ENCODE measurements at places on chromosomes 7 and 10.

DNA sequence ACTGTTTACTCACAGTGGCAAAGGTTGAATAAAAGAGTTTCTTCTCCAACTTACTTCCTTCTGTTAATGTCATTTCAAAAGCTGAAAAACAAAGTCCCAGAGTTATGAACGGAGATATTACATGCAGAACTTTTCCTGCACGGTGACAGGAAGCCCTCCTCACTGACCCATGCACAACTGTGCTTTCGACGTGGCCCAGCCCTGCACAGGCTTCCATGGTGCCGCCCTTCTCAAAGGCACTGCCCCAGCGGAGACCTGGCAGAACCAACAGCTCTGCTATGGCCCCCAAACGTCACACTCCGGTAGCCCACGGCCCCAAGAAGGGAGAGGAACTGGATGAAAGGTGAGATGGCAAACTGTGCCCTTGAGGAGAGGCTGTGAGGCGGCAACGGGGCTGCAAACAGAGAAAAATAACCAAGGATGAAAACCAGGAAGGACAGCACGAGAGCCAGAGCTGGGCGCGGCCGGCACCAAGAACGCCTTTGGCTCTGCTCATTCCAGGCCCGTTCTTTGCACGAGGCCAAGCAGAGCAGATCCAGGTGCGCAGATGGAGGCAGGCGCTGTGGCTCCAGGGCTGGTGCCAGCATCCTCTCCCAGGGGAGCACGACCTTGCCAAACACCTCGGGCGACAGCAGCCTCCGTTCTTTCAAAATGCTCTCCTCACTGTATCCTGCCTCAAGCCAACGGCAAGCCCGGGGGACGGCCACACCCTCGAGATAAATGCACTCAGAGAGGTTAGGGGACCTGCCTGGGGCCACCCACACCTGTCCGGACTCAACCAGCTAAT lies 7.0 kb upstream of the FUOM start:
- no peak for DNase-seq

DNA sequence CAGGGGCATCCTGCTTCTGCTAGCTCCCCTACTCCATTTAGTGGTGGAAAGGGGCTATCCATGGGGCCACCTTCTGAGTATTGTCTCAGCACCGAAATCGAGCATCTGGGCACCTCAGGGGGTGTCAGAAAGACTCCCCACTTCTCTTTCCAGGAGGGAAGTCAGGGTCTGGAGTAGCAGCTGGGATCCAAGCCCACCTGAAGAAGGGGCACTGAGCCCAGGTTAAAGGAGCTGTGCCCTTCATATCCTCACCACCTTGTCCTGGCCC lies 2.6 kb downstream of the FLNC start:
- DNase-seq, result no peak

DNA sequence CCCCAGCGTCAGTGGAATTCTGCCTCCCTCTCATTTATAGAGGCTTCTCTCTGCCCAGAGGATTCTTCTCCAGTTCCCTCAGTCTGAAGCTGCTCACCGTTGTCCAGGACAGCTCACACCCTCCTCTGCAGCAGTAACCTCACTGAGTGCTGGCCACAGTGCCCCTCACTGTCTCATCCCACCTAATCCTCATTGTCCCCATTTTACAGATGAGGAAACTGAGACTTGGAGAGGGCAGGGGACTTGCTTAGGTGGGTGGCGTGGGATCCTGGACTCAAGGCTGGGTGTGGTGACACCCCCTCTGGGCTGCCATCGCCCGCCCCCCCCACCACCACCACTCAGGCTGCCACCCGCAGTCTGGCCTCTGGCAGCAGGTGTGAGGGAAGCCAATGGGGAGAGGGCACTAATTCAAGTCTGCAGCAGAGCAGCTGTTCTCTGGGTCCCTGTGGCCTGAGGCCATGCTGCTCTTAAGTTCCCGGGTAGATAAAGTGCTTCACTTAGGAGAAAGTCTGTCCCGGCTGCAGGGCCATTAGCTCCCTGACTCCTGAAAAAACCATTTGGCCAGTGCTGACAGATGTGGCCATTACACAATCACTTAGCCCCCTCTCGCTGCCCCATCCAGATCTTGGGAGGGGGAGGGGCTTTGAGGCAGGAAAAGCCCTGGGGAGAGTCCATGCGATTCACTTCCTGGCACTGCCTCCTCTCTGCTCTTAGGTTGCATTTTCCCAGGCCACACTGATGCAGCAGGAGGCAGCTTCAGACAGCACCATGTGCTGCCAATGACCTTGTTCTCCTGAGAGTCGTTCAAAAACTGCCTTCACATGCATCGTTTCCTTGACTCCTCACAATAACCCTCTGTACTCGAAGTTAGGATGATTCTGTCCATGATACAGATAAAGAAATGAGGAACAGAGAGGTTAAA lies 36.3 kb downstream of the DRGX start:
- no peak for DNase-seq

DNA sequence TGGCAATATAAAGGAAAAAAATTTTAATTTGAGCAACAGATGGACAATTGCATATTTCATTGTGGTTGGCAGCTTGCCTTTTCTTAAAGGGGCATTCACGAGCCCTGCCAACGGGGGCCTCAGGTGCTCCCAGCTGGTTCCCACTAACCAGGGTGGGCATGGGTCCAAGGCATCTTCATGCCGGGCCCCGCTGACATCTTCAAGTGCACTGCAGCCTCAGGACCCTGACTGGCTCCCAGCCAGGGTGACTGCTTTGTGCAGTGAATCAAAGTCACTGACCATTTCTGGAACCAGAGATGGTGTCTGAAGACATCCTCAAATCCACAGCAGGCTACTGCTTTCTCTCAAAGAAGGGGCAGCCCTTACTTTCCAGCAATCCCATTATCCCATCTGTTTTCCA lies 275.2 kb upstream of the MGMT start:
- no peak for DNase-seq

GRCh38 chr10:11823122-11823988 lies at the start of gene PROSER2:
TSS of gene PROSER2 (plus strand) at chr10:11823356. CDS start at chr10:11852078, 28,722 bp downstream.
- DNase-seq, result peak; percentile 22

DNA sequence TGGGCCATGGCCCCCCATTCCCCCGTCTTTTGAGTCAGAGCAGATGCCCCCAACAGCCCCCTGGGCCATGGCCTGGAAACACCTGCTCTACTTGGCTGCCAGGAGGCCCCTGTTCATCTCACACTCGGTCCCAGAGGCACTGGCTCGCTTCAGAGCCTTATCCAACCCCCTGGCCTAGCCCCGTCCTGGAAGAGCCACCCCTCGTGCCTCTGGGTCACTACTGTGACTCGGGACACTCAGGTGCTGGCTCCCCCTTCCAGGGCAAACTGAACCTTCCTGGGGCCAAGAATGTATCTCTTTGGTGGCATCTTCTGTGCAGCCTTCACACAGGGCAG lies 7.0 kb downstream of the POLR2J start:
- DNase-seq, result no peak

- DNase-seq, result no peak
These were observed 845.7 kb upstream of the POT1 start for GRCh38 chr7:125775317-125775716.

GRCh38 chr7:126659124-126659523 lies 593.6 kb downstream of the GRM8 start:
- no peak for DNase-seq

GRCh38 chr7:143518521-143518920 lies 40.8 kb downstream of the TAS2R41 start:
- DNase-seq, result no peak

DNA sequence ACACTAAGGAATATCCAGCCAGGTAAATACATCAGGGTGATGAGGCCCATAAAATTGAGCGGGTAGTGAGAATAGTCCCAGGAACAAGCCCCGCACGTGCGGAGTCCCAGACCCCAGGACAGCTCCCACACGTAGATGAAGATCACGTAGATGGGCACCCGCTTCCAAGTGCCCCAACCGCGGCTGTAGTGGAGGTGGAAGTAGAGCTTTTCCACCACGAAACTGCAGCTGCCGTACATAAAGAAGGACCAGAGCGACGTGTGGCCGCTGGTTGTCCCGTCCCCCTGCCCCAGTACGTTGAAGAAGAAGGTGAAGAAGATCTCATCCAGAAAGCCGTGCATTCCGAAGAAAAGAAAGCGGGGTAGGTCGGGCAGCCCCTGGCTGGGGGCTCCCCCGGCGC lies 948 bp downstream of the TMEM229A start:
- DNase-seq, result no peak

DNA sequence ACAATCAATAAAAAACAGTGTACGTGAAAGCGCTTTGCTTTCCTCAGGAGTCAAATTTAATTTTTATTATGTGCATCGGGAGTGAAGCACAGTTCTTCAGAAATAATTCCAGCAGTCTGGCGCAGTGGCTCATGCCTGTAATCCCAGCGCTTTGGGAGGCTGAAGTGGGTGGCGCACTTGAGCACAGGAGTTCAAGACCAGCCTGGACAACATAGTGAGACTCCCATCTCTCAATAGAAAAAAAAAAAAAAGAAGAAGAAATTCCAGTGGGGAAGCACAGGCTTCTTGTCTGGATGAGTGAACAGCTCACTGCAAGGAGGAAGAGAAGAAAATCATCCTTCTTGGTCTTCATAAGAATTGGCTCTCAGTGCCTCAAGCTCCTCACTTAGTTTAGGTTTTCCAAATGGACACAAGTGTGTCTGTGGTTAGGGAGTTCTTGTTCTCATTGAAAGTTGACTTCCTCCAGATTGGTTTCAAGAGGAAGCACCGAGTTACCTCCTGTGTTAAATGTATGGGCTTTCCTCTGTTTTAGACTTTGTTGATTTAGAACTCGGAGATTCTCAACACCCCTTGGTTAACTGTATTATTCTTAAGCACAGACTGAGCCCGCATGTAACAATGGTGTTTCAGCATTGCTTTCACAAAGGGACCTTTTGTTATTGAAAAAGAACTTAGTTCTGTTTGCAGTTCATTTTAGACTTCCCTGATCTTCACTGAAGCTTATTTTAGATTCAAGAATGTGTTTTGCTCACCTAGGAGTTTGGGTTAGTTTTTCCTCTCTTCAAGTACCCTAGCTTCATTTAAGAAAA lies 28.0 kb downstream of the LMTK2 start:
- no peak for DNase-seq

GRCh38 chr7:15559416-15559928 lies 2.3 kb downstream of the AGMO start:
- DNase-seq, result no peak

- DNase-seq, result no peak
These were observed 45.0 kb upstream of the AGBL3 start for GRCh38 chr7:134941185-134941900.

DNA sequence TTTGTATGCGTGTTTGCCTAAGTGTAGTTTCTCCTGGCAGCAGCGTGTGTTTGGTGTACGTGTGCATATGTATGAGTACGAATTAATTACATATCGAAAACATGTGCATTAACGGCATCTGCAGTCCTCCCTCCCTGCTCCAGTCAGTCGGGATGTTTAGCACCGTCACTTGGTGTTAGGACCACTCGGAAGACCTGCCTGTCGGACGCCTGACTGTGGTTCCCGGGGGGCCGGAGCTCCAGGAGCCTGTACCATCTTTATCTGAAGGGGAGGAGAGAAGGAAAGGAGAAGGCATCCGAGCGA lies 1.1 kb upstream of the CNTNAP2 start:
- DNase-seq, result no peak

GRCh38 chr7:149764481-149765398 lies 8.6 kb downstream of the ZNF467 start:
- no peak for DNase-seq

DNA sequence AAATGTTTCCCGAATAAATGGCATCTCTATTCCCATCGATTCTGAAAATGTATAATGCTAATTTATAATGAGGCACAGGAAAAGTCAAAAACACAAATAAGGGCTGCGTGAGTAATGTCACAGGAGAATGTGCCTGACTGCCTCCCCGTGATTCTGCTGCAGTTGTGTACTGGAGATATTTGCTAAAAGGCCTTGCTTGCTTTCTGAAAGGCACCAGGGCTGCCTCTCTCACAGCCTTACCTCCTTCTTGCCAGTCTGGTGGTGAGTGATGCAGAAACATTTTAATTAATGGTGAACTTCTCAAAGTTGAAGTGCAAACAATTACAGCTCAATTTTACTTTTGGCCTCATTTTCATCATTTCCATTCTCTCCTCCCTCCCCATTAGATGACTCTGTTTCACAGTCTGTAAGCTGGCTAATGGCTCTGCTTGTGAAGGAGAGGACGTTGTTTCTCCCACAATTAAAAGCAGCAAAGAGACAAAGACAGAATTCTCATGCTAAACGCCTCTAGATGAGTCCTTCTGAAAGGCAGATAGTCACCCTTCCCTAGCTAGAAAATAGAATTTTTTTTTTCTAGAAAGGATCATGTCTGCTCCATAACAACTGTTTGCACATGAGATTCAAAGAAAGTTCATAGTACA lies 377.6 kb downstream of the MDFIC start:
- DNase-seq, result no peak

DNA sequence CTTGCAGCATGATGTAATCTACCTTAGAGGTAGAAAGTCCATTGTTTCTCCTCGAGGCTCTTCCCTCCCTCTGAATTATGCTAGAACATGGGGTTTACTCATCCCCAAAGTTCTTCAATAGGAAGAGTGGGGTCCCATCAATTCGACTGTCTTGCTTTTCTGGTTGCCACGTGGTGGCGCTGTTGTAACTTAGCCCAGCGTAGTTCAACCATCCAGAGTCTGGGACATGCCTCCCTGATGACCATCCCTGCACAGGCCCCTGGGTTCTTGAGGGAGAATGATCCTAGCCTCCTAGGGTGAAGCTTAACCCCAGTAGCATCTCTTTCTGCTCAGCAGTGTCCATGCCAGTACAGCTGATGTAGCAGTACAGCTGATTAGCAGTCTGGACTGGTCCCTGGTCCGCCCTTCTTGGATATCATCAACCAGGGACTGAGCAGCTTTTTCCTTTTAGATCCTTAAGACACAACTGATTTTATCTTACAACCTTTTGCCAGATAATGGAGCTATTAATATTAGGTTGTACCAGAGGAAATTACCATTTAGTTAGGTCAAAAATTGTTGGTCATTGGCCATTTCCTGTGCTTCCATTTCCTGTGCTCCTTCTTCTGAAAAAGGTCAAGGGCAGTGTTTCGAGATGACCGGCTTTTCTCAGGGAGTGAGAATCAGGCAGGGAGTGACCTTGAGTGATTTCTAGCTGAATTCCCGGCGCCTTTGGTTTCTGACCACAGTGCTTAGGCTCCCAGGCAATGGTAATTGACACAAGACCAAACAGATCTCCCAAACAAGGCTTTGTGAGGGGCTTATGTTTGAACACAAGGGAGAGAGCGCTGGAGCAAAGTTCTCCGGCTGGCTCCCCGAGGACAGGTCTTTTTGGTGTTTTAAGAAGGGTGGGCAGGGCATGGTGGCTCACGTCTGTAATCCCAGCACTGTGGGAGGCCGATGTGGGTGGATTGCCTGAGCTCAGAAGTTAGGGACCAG lies 65.4 kb downstream of the TACC2 start:
- DNase-seq, result no peak

- no peak for DNase-seq
These were observed 216.9 kb downstream of the SORCS1 start for GRCh38 chr10:106947643-106948042.

All from DND-41 (cell line).